Kidney glomerular epithelial cell (primary cell): ENCODE measurements at places on chromosomes 3 and 15.

DNA sequence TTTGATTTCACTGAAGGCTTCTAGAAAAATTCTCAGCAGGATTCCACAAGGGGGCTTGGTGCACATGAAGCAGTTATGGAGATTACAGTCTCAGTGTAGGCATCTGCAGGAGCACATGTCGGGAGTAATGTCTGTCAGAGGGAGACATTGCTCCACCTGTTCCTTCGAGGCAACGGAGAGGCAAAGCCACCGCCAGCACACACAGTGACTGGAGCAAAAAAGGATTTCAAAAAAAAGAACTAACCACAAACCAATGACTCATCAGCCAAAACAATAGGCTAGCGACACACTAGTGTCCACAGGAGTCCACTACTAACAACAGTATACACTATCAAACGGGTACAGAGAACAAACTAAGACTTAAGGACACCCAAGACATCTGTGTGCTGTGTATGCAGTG lies 68.9 kb downstream of the NPTN start:
- DNase-seq, result no peak

DNA sequence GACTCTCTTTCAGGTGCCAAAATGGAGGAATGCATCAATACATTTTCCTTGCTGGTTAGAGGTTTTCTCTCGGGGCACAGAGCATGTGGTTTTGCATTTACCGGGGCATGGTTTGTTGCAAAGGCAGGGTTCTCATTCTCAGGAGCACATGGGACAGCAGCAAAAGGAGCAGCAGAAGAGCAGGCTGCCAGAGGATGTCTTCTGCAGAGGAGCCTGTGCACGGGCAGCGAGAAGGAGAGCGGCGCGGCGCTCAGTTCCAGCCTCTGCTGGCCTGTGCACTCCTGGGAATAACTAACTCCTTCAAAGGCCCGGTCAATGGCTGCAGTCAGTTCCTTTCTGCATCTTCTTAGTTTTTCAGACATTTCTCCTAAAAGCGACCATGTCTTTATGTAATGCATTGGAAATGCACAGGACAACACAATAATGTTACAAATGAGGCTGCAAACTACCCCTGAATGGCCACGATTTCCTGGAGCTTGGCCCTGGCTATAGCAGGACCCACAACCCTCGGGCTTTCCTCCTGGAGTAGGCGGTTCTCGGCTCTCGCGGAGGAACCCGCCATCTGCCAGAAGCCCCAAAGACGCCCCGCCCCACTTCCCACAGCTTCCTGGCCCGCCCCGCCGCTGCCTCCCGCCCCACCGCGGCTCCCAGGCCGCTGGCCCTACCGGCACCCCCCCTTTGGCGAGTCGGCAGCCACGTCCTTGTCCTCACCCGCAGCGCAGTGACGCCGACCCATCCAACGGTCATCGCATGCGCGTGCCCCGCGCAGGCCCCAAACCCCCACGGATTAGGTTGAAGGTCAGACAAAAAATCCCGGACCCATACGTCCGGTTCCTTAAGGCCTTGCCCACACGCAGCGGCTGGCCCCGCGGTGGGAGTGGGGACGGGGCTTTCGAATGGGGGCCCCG lies at the start of gene C3orf62:
C3orf62 (minus strand) TSS at position 758 of the 908 bp plus-strand sequence; CDS start at position 398, 360 bp downstream.
- peak; percentile 49 for DNase-seq

- DNase-seq, result peak; percentile 21
Measured at GRCh38 chr3:51163051-51163450, 222.0 kb upstream of the MANF start.

DNA sequence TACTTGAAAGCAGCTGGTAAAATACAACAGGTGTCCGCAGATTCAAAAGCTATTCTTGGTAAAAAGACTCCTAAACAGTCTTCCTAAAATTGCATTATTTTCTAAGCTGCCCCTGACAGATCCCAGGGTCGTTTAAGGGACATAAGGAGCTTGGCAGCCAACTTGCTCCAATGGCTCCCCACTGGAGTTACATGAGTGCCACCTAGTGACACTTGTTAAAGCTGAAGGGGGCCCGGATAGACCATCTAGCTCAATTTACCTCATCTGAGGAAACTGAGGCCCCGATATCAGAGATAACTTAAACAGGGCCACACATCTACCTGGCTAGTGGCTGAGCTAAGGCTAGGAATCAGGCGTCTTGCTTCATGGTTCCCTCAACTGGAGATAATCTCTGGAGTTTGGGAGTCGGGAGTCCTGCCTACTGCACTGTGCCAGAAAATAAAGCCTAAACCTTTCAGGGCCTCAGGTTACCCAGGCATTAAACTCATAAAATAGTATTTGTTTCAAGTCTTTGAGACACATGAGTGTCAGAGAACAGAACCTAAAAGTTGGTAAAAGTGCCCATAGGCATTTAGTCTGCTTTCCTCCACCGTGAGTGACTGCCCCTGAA lies 6.5 kb upstream of the TBC1D23 start:
- DNase-seq, result peak; percentile 24

DNA sequence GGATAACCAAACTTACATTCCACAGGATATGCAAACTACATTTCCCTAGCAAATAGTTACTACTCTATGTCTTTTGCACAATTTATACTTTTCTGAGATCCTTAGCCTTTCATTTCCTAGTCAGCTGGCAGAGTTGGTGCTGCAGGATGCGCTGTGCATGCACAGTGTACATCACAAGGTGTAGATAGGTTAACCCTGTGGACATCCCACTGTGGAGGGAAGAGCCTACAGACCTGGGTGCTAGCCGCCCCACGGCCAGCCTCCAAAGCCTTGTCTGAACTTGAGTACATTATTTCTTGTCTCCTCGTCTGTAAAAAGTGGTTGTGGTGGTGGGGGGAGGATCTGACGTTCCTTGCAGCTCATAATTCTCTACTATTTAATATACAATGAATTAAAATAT lies 3.5 kb downstream of the TNFSF10 start:
- DNase-seq, result peak; percentile 51
